CD4-positive, alpha-beta T cell treated with Interferon gamma for 1 hour (primary cell): ENCODE measurements at places on chromosomes 4 and X.
A peak's percentile ranks its signal among the peaks of the same experiment; 100 is the strongest.

DNA sequence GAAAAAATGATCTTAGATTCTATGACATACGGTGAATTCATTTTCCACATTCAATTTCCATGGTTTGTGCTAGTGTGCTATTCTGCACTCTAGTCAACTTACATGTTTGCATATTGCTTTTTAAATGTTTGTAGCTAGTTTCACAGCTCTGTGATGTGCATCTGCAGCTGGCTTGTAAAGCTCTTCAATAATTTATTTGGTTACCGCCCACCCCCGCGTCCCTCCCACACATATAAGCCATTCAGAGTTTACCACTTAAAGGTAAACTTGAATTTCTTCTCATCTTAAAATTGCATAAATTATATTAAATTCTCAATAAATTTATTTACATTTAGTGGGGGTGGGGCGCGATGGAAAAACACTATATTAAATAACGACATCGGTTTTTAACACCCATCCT is 291 bp upstream of the NBDY start:
- DNase-seq = peak; percentile 3

GRCh38 chr4:183522821-183523220 is 18.0 kb downstream of the ING2 start:
- DNase-seq = no peak

DNA sequence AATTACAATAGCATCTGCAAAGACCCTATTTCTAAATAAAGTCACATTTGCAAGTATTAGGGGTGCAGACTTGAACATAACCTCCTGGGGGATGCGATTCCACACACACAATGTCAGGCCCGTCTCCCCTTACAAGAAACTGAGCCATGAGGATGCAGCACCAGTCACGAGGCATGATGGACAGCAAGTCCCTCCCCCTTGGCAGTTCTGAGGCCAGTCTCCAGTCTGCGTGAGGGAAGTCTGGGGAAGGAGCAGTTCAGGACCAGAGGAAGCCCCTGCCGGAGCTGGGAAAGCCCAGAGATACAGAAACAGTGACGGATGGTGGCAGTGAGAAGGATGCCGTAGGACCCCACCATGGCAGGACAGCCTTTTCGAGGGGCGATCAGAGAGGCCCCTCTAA is 9.4 kb downstream of the FAM53A start:
- no peak for DNase-seq

DNA sequence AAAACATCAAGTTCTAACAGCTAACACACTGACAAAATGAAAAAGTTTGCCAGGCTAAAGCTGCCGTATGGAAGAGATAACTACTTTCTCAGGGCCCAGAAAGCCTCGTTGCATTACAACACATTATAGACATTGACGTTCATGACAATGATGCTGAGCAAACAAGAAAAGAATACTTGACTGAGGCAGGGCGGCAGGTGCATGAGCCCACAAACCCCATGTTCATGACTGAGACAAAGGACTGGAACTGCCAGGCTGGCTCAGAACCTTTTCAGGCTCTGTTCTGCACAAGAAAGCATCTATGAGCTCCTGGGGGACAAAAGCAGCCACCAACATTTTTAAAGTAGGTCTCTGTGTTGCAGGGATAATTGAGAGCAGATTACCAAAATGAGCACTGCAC is 13.6 kb downstream of the TLR6 start:
- no peak for DNase-seq

DNA sequence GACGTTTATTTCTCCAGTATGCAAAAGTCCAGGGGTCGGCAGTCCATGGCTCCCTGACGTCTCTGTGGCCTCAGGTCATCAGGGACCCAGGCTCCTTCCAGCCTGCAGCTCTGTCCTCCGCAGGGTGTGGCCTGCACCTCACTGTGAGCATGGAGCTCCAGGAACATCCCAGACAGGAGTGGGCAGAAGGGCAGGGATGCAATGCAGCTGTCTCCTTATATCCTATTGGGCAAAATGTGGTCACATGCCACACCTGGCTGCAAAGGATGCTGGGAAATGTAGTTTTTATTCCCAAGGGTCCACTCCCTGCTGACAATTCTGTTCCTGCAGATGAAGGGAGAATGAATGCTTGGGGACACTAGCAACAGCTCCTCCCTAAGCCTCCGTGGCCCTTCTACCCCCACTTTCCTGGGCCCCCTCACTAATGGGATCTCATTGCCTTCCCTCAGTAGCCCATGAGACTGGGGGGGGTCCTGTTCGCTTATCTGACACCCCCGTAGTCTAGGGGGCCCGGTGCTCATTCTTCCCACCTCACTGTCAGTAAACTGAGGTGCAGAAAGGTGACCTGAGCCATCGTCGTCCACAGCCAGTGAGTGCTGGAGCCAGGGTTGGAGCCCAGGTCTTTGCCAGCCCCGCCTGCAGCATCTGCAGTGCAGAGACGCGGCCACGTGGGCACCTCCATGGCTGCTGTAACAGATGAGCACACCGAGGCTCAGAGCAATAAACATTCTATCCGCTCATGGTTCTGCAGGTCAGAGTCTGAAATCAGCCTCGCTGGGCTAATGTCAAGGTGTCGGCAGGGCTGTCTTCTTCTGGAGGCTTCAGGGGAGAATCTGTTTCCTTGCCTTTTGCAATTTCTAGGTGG is 5.9 kb upstream of the GRPEL1 start:
- no peak for DNase-seq

DNA sequence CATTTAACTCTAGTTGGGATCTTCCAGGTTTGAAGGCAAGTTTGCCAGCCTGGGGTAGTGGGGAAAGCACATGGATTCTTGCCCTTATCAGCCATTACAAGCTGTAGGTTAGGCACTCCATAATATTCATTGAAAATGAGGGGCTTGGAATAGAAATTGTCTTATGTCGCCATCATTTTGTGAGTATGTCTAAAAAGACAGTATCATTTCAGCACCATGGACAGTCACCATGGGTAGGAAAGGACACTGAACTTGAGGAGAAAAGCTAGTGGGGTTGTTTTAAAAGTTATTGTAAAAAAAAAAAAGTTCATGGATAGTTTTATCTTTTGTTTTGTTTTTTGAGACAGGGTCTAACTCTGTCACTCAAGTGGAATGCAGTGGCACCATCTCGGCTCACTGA is 356.1 kb downstream of the HNRNPD start:
- DNase-seq = no peak

DNA sequence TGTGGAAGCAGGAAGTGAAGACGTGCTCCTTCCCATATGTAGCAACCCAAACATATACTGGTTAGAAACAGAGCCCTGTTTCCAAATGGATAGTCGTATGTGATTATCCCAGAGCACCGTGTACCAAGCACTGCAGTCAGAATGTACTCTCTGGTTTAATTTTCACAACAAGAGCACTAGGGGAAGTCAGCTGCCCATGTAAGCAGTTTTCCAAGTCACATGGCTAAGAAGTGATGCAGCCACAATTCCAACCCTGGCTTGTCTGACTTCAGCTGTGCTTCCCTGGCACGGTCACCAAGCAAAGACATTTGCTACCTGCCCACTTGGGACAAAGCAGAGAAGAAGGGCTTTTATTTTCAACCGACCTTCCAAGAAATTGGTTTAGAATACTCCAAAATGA is 28.2 kb upstream of the CEP135 start:
- no peak for DNase-seq

DNA sequence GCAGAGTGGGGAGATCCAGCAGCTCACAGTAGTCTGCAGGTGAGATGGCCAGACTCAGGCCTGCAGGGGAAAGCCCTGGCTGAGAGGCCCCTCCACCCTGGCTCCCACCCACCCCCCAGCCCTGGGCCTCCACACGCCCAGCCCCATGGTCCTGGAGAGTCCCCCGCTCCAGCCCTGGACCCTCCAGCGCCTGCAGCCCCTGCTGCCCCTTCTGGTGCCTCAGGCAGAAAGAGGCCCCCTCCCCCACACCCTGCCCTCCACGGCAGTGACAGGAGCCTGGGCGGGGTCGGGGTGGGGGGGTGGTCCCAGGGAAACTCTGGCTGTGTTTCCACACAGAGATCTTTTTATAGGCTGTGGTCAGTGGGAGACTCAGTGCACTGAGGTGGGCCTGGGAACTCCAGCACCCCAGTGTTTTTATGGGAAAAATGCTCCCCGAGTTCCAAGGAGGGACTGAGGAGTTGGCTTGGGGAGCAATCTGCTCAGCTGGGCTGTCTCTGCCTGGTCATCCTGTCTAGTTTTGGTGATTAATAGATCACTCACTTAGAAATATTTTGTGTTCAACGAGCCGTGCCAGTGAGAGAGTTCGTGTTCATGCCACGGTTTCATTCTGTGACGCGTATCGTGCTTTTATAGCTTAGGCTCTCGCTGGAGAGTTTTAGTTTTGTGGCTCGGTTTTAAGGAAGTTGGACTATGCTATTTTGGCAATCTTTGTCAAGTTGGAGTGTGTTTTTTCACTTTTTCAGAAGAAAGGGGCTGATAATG is 53.1 kb upstream of the HGFAC start:
- no peak for DNase-seq

GRCh38 chrX:31580227-31580626 is 508.4 kb upstream of the FTHL17 start:
- no peak for DNase-seq

- no peak for DNase-seq
Measured at GRCh38 chrX:20130357-20130756, 11.3 kb downstream of the EIF1AX start.

GRCh38 chr4:78653655-78654054 is 102.1 kb downstream of the ANXA3 start:
- DNase-seq = no peak

DNA sequence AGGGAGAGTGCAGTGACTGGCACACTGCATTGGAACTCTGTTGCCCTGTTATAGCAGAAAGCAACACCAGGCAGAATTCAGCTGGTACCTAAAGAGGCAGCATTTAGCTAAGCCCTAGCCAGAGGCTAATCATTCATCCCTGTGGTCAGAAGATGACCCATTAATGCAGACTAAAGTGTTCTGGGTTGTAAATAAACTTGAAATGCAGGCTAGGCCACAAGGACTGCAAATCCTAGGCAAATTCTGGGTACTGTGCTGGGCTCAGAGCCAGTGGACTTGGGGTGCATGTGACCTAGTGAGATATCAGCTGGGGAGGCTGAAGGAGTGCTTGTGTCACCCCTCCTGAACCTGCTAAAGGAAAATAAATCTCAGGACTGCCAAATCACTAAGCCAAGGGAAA is 91.2 kb downstream of the LPAR4 start:
- no peak for DNase-seq

- DNase-seq = no peak
Measured at GRCh38 chr4:143405075-143405730, 68.5 kb downstream of the GAB1 start.

DNA sequence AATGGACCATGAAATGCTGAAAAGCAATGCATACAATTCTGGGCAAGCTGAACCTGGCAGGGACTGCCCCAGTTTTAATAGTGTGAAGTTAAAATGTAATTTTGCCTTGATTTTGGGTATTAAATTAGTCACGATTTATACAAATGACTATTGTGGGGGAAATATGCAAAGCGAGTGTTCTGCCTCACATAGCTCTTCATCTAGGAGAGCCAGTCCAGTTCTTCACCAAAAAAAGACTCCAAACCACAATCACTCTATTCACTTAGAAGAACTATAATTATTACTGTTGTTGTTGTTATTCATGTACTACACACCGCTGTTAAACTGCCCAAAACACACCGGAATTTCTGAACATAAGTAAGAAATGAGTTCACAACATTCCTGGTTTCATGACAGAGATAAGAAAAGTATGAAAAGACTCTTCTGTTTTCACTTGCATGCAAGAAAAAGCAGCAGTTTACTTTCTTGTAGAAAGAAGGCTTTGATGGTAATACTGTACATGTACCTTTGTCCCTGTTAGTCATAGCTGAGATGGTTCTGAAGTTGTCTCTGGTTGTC is 101.9 kb downstream of the QRFPR start:
- DNase-seq = no peak

GRCh38 chr4:76488888-76489685 is 54.1 kb downstream of the SHROOM3 start:
- no peak for DNase-seq

DNA sequence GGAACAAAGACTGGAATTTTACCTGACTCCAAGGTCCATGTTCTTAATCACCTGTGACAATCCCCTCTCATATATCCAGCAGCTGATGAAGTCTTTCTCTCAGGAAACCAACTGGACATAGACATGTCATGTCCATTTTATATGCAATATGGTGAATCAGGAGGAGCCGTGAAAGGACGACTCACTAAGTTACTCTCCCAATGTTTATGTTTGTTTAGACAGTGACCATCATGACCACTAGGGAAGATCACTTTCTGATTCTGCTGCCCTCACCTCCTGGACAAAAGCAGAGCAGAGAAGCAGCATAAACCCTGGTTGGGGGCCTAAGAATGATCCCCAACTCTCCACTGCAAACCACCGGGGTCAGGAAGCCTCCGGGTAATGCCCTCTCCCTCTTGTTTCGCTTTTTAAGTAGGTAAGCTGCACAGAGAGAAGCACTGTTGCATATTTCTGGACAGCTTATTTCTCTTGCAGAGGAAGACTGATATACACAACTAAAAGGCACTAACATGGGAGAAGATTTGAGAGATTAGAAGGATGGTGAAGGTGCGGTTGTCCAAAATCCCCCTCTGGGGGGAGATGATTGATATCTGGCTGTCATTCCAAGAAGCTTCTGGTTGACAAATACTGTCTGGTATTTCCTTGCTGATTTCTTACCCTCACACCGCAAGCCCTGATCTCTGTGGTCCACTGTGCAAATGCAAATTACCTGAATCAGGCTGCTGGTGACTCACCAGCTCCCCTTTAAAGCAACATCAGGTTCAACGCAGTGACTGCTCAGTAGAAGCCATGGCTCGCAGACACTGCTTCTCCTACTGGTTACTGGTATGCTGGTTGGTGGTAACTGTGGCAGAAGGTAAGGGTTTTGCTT is at the start of gene ODAPH:
Gene ODAPH (plus strand): TSS at position 773 of the 871 bp plus-strand sequence. CDS start 17 bp downstream, at position 790.
- no peak for DNase-seq

DNA sequence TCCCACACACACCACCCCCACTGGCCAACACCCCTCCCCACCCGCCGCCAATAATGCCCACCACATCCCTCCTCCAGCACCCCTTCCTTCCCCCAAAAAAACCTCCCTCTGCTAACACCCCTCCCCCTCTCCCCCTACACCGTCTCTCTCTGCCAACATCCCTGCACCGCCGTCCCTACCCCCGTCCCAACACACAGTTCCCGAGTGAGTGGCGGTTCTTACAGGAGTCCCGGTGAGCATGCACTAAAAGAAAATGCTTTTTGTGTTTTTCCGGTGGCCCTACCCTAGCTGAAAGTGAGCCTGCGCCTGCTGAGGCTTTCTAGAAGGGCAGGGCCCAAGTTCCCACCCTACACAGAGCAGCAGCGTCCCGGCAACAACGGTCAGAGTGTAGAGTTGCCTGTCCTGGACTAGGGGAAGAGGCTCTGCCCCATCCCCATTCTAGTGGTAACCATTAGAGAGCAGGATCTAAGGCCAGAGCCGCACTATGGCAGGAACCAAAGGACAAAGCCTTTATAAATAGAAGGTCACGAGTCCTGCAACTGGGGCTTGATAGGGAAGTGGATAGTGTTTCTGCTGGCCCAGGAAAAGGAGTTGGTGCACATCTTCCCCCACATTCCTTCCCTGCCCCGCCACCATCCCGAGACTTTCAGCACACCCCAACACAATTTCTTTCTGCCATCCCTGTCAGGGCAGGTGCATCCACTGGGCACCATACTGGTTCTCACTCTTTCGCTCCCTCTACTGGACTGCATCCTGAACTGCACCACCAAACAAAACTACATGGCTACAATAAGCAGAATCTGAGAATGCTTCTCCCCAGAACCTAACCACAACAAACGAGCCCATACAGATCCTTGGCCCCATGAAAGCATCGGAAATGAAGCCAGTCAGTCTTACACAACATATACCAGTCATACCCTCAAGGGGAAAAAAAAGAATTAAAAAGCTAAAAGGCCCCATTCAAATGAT is 78.1 kb upstream of the PAGE3 start:
- peak; percentile 19 for DNase-seq

- no peak for DNase-seq
Measured at GRCh38 chr4:90990284-90990683, 863.1 kb downstream of the CCSER1 start.

GRCh38 chr4:140162596-140162995 is 8.6 kb upstream of the MAML3 start:
- DNase-seq = no peak
